Stimulated activated CD4-positive, alpha-beta T cell treated with anti-CD3 and anti-CD28 coated beads, Interleukin-1b, Interleukin-23, amount 100 ng/mL, for 48 hours (primary cell): ENCODE measurements at places on chromosomes 11 and 22.

GRCh38 chr11:92707173-92707619, 262.3 kb upstream of the MTNR1B start:
- no peak for DNase-seq

- DNase-seq, result no peak
Observed at GRCh38 chr22:49738006-49738405, 89.7 kb downstream of the BRD1 start.

DNA sequence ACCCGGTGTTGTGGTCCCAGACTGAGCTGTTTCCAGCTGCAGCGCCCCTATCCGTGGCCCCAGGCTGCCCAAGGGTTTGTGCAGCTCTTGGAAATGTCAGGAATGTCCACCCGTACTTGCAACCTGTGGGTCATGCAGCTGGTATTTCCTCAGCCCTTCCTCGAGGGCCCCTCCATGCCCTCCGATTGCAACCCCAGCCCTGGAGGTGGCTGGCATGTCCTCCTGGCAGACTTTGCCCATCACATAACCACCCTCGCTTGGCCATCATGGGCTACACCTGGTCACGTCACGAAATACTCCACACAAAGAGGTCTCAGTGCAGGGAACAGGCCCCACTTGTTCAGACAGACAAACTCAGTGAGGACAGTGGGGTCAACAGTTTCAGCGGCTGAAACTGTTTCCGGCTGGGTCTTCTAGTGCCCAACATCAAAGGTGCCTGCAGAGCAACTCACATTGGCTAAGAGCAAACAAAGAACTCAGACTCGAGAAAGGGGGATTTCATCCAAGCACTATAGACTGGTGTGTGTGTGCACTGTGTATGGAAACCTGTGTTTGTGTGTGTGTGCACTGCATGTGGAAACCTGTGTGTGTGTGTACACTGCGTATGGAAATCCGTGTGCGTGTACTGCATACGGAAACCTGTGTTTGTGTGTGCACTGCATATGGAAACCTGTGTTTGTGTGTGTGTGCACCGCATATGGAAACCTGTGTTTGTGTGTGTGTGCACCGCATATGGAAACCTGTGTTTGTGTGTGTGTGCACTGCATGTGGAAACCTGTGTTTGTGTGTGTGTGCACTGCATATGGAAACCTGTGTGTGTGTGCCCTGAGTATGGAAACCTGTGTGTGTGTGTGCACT, 72.8 kb upstream of the CCND1 start:
- DNase-seq, result no peak

GRCh38 chr11:119319136-119319699, 2.3 kb upstream of the MCAM start:
- no peak for DNase-seq

- no peak for DNase-seq
Observed at GRCh38 chr11:67309166-67309565, 5.8 kb downstream of the SSH3 start.

- no peak for DNase-seq
Observed at GRCh38 chr22:24302591-24302990, 32.0 kb downstream of the SPECC1L start.

DNA sequence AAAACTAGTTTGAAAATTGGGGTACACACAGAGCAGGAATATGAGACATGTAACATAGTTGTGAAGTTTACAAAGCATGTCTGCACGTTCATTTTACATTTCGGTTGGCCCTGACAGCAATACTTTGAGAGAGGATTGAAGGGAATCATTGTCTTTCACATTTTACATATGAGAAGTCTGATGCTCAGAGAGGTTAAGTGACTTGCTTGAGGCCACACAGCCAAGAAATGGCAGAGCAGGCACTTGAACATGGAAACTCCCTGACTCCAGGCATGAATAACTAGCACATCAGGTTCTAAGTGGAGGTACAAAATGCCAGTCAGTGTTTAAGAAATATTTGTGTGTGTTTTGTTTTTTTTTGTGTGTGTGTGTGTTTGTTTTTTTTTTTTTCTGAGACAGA, 53.6 kb downstream of the APOL3 start:
- DNase-seq, result no peak

GRCh38 chr22:42544686-42545085, 9.1 kb upstream of the SERHL2 start:
- DNase-seq, result no peak

GRCh38 chr11:111205632-111206385, 39.7 kb upstream of the POU2AF2 start:
- no peak for DNase-seq

GRCh38 chr11:1341928-1342524, 32.6 kb upstream of the TOLLIP start:
- no peak for DNase-seq

GRCh38 chr11:128783513-128783912, 83.6 kb downstream of the KCNJ1 start:
- DNase-seq, result no peak

GRCh38 chr22:45704648-45705047, 33.0 kb downstream of the ATXN10 start:
- DNase-seq, result no peak

DNA sequence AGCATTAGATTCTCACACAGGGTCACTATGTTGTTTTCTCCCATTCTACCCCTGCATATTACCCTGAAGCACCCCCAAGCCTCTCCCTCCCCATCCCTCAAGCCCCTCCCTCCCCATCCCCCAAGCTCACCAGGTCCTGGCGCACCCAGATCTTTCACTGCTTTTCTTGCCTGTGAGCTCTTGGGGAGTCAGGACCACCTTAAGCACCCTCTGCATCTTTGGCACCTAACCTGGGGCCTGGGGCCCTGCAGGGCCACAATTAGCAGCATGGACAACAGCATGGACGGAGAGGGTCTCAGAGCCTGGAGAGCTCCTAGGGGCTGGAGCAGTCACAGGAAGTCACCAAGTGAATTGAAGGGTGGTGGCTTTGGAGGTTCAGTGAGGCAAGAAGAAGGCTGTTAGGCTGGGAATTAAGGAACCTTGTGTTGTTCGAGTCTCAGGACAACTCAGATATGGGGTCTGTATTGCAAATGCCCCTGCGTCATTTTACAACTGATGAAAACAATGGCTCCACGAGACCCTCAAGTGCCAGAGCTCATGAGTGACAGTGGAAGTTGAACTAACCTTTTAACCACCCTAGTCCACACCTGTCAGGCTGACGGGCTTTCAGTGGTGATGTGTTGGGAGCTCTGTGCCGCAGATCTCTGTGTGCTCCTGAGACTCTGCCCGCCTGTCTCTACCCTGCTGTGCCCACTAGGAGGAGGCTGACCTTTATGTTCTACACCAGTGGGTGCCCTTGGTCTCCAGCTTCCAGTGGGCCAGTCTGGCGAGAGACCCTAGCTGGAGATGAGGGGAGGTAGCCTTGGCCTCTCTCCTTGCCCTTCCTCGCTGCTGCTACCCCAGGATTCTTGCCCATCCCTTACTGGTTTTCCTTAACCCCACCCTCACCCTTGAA, 111.3 kb upstream of the OR4B1 start:
- no peak for DNase-seq

DNA sequence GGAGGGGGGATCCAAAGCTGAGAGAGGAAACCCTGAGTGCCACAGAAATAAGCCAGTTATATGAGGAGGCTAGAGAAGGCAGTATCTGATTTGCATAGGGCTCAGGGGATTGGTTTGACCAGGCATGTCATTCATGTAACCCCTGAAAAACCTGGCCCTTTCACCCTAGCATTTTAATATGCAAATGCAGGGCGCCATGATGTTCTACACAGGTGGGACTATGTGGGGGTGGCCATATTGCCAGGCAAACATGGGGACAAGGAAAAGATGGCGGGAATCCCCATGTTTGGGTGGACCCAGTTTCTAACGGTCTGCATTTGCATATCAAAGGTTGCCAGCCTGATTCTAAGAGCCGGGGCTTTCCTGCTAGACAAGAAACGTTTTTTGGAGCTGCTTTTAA, 27.2 kb downstream of the CSF2RB start:
- DNase-seq, result no peak

DNA sequence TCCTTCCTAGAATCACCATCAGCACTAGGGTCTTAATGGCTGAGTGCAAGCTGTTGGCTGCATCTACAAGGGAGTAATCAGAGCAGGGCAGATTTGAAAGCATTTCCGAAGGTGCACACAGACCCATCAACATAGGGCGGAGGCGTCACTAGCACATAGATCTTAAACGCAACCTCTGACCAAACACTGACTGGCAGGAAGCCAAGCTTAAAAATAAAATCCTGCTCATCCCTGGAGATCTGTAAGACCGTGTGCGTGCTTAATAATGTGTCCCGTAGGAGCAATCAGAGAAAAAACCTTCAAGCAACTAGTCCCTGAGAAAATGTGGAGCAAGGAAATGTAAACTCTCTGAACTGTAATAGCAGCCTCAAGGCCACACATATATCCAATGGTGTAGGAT, 470.5 kb downstream of the ETS1 start:
- DNase-seq, result no peak

- no peak for DNase-seq
Observed at GRCh38 chr11:78659326-78660270, 84.9 kb upstream of the NARS2 start.

- no peak for DNase-seq
Observed at GRCh38 chr11:70328556-70328955, 58.1 kb downstream of the PPFIA1 start.

GRCh38 chr11:95360377-95361075, 129.5 kb upstream of the SESN3 start:
- DNase-seq, result no peak

GRCh38 chr11:62602141-62603071, 741 bp upstream of the MTA2 start:
- DNase-seq, result no peak

DNA sequence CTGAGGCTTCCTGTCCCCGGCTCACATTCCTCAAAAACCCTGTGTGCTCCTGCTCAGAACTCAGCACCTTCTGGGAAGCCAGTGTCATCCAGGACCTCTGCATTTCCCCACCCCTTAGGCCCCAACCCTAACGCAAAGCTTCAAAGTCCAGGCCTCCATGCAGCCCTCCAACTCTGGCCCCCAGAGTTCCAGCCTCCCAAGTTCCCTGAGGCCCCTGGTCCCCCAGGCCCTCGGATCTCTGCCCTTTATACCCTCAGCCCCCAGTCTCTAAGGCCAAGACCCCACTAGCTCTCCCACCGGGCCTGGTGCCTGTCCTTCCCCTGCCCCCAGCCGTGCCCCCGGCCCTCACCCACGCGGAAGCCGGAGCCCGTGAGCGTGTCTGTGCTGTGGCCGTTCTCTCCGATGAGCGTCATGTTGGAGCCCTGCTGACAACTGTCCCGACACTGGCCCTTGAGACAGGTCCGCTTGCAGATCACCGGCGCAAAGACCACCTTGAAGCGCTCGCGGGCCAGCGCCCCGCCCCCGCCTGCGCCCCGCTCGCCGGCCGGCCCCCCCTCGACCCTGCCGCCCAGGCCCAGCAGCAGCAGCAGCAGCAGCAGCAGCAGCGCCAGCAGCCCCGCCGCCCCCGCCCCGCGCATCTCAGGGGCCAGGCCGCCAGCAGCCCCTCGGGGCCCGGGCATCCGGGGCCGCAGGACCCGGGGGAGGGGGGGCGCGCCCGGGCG, 718 bp downstream of the LTBP3 start:
- DNase-seq, result no peak

- no peak for DNase-seq
Observed at GRCh38 chr11:61516191-61516590, 7.6 kb downstream of the LRRC10B start.

DNA sequence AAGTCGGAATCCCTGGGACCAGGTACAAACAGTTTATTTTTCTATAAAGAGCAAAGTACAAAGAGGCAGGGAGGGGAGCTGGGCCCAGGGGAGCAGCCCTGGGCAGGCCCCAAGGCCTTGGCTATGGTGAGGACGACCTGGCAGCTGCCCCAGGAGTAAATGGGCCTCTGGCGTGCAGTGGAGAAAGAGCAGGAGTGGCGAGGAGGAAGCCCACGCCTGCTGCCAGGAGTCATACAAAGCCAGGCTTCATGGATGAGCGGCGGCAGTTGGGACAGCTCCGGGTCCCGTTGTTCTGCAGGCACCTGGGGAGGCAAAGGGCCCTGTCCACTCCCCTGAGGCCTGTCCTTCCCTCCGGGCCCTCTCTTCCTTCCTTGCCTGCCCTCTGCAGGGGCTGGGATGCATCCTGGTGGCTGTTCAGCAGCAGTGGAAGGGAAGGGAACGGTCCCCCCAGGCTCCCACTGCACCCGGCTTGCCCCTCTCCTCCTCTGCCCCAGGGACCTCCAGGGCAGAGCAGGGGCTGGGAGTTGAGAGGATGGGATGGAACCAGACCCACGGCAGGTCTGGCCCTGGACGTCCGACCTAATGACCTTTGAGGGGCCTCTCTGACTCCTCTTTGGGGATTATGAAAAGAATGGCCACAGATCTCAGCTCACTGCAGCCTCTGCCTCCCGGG, 11.1 kb downstream of the RAPSN start:
- DNase-seq, result no peak

- no peak for DNase-seq
Observed at GRCh38 chr22:46084376-46084775, 66.0 kb upstream of the PPARA start.

DNA sequence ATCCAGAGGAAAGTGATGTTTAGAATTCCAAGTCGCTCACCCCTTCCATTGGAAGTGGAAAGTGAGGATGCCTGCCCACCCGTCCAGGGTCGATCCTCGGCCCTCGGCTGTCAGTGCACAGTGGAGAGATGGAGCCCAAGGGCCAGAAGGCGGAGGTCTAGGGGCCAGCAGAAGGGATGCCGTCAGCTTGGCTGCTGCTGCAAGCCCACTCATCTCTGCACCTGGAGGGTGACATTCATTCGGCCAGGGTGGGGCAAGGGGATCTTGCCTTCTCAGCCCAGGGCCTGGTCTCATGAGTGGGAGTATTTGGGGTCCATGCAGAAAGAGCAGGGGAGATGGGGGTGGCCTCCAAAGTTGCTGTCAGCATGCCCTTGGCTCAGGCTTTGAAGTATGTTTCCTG, 30.7 kb downstream of the LINC01488 start:
- DNase-seq, result no peak

GRCh38 chr22:36532466-36532865, 3.5 kb upstream of the EIF3D start:
- no peak for DNase-seq

DNA sequence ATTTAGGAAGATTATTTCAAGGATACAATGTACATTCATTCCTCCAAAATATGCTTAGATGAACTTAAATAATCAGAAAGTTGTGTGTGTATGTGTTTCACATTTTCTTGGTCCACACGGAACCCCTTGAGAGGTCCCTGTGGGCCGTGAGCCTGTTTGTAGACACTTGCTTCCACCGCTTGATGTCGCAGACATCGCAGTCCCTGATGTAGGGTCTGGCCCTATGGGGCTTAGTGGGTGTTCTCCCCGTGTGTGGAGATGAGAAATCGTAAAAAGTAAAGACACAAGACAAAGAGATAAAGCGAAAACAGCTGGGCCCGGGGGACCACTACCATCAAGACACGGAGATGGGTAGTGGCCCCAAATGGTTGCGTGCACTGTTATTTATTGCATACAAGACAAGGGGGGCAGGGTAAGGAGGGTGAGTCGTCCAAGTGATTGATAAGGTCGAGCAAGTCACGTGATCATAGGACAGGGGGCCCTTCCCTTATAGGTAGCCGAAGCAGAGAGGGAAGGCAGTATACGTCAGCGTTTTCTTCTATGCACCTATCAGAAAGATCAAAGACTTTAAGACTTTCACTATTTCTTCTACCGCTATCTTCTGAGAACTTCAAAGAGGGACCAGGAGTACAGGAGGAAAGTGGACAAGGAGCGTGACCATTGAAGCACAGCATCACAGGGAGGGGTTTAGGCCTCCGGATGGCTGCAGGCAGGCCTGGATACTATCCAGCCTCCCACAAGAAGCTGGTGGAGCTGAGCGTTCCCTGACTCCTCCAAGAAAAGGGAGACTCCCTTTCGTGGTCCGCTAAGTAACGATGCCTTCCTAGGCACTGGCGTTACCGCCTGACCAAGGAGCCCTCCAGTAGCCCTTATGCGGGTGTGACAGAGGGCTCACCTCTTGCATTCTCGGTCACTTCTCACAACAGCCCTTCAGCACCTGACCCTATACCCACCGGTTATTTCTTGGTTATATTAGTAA, 1.2 kb upstream of the APOBEC3C start:
- DNase-seq, result no peak
